ENCODE measurements at places on chromosomes 1 and 21.

- DNase-seq = no peak
These were observed 31.9 kb upstream of the TNFSF4 start for GRCh38 chr1:173239058-173239457.

DNA sequence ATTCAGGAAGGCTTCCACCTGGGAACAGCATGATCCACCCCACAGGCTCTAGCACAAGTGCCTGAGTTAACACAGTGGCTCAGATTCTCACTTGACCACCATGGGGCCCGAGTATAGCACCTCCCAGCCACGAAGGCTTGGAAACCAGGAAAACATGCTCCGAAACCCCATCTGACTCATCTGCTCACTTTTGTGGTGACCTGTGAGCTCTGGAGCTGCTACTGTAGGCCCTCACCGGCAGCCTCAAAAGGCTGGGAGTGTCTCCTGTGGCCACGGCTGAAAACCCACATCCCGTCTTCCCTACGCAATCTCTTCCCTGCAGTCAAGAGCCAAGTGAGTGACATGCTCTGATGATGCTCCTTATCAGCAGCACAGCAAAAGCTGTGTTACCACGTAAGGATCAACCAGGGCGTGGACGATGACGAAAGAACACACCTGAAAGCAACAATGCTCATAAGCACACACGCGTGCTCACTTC, 81.4 kb downstream of the TGFBR3 start:
- DNase-seq = no peak

- DNase-seq = peak; percentile 55
These were observed 33.2 kb upstream of the FAM163A start for GRCh38 chr1:179709841-179710329.

- no peak for DNase-seq
These were observed 299.3 kb downstream of the TBX15 start for GRCh38 chr1:118688891-118689290.

- DNase-seq = no peak
These were observed 76.3 kb upstream of the COX20 start for GRCh38 chr1:244759158-244759557.

- no peak for DNase-seq
These were observed 283.1 kb downstream of the NUF2 start for GRCh38 chr1:163604896-163605295.

- no peak for DNase-seq
These were observed 24.6 kb upstream of the NEK7 start for GRCh38 chr1:198132060-198132781.

GRCh38 chr1:12567288-12567819, 50.7 kb downstream of the DHRS3 start:
- DNase-seq = no peak

- no peak for DNase-seq
These were observed 100.6 kb upstream of the ARTN start for GRCh38 chr1:43832998-43833397.

- no peak for DNase-seq
These were observed 25.3 kb upstream of the SHCBP1L start for GRCh38 chr1:182978151-182978853.

- no peak for DNase-seq
These were observed 9.3 kb downstream of the RGL1 start for GRCh38 chr1:183814121-183814681.

DNA sequence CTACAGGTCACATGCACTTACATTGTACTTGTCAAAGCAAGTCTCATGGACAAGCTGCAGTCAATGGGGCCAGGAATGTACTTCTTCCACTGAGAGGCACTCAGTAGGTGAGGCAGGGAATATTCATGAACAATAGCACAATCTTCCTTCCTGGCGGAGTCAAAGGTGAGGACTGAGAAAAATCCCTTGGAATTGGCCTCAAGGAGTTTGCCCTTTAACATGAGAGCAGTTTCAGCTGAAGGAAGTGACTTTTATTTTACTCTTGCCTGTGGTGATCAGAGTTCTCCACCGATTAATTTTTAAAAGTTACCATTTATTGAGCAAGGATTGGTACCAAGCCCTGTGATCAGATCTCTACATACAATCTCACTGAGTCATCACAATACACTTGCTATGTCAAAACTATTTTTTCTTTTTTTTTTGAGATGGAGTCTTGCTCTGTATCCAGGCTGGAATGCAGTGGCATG, 11.2 kb upstream of the AK2 start:
- DNase-seq = no peak

DNA sequence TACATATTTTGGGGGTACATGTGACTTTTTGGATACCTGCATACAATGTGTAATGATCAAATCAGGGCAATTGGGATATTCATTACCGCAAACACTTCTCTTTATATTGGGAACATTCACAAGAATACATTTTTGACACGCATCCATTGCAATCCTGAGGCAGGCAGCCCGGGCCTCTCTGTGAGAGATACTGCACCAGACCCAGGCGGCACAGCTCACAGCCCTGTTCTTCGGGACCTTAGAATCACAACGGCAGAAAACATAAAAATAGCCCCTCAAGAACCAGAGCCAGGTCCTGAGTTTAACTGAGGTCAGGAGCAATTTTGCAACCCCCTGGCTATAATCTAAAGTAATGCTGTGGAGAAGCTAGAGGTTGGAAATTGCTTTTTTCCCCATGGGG, 90.8 kb upstream of the PGBD5 start:
- no peak for DNase-seq

- no peak for DNase-seq
These were observed 69.8 kb upstream of the SCAF4 start for GRCh38 chr21:31801551-31802219.

GRCh38 chr1:152001631-152002584, 8.2 kb upstream of the S100A10 start:
- peak; percentile 57 for DNase-seq

DNA sequence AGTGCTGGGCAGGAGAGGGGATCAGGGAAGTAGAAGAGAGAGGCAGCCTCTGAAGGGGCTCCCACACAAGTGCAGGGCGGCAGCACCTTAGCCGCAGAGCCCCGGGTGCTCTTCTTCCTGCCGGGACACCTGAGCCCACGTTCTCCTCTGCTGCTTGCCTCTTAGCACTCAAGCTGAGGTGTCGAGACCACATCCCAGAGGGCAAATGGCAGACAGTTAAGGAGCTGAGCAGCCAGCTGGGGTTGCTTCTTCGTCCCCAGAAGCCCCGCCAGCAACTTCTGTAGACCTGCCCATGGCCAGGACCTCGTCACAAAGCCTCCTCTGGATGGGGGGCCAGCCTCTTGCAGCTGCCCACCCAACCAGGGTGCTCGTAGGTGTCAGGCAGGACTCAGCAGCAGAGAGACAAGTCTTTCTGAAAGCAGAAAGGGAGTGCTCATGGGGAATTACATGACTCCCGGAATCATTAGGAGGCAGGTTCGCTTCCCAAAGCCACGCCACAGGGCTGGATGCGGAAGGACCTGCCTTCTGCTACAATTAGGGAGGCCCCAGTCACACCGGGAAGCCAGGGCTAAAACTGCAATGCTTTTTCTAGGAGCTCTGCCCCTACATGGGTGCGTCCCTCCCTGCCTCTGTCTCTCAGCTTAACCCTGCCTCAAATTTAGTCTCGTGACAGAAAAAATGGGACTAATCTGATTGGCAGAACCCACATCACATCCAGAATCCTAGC, 141.4 kb upstream of the RAB4A start:
- DNase-seq = no peak

DNA sequence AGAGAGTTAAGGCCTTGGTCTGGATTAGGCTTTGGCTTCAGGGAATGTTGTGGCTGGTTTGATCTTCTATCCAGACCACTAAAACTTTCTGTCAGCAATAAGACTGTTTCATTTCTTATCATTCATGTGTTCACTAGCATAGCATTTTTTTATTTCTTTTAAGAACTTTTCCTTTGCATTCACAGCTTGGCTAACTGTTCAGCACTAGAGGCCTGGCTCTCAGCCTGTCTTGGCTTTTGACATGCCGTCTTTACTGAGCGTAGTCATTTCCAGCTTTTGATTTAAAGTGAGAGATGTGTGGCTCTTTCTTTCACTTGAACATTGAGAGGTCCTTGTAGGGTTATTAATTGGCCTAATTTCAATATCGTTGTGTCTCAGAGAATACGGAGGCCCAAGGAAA, 62.5 kb downstream of the RNF220 start:
- DNase-seq = no peak

- DNase-seq = no peak
These were observed 1.5 kb downstream of the VAMP4 start for GRCh38 chr1:171740356-171740863.

- no peak for DNase-seq
These were observed 82.2 kb downstream of the NIBAN1 start for GRCh38 chr1:184892116-184892515.

DNA sequence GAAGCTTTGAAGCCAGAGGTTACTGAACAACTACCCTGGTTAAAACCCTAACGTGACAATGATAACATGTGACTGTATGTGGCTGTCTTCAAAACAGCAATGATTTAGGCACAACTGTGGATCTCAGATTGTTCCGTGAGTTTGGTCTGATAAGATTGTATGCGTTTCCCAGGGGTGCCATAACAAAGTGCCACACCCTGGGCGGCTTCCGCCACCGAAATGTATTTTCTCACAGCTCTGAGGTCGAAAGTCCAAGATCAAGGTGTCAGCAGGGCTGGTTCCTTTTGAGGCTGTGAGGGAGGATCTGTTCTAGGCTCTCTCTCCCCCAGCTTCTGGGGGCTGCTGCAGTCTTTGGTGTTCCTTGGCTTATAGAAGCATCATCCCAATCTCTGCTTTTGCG, 29.5 kb upstream of the ERG start:
- no peak for DNase-seq

DNA sequence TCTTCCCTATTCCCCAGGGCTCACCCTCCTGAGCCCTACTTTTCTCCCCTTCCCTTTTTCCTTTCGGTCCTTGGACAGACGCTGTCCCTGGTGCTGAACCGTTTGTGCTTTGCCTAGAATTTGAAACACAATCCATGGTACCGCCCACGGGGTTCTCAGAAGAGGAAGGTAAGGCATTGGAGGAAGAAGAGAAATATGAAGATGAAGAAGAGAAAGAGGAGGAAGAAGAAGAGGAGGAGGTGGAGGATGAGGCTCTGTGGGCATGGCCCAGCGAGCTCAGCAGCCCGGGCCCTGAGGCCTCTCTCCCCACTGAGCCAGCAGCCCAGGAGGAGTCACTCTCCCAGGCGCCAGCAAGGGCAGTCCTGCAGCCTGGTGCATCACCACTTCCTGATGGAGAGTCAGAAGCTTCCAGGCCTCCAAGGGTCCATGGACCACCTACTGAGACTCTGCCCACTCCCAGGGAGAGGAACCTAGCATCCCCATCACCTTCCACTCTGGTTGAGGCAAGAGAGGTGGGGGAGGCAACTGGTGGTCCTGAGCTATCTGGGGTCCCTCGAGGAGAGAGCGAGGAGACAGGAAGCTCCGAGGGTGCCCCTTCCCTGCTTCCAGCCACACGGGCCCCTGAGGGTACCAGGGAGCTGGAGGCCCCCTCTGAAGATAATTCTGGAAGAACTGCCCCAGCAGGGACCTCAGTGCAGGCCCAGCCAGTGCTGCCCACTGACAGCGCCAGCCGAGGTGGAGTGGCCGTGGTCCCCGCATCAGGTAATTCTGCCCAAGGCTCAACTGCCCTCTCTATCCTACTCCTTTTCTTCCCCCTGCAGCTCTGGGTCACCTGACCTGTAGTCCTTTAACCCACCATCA, 10.4 kb downstream of the BCAN start:
- DNase-seq = no peak

DNA sequence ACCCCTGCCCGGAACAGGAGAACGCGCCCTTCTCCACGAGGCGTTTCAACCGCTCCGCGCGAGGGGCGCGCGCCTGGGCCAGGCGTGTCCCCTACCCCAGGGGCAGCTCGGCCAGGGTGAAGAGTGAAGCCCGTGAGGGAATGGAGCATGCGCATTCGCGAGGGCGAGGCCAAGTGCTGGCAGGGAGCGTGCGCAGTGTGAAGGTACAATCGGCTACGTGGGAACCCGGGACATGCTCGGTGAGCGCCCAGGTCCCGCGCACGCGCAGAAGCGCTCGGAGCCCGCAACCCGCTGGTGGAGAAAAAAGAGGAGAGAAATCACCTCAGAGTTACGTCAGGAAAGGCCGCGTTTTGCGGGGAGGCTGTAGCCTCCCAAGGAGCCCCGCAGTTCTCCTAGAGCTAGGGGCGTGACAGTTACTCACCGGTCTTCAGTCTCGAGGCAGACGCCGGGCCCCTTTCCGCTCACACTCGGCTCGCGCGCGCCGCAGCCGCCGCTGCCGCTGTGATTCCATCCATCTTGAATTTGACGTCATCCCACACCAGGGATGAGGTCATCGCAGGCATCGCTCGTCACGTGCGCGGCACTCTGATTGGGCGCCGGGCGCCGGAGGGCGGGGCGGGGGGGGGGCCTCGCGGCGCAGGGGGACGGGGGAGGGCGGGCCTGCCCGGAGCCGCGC, at the start of gene ZBTB21:
ZBTB21 (minus strand) TSS at position 530 of the 676 bp plus-strand sequence. CDS start 16,265 bp downstream, outside the sequence.
- DNase-seq = peak; percentile 96

DNA sequence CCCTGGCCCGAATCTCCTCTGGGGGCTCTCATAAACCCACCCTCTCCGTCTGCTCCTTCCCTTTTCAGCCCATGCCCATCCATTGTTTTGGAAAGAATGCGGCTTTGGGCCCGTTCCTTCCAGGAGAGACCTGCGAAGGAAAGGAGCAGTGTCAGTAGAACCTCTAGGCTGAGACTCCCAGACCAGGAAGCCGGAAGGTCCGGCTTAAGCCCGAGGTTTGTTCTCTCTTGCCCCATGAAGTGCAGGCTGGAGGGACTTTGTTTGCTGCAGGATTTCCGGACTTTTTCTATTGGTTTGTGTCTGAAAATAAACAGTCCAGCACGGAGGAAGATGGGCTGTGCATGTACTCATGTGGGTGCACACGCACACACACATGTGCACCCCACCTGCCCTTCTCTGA, 49.8 kb downstream of the ELK4 start:
- DNase-seq = no peak

- DNase-seq = no peak
These were observed 120.9 kb upstream of the PRDX6 start for GRCh38 chr1:173356191-173356762.
